Heart left ventricle (tissue), 16 donors: ENCODE measurements at places on chromosomes 12 and 14. TPM values are rescaled to one million over a fixed set of nuclear protein-coding genes. Genes with fewer than 3 reads are reported as not detected.

ZC2HC1C gene
- total RNA-seq = 6.3 TPM

STXBP6 gene
- total RNA-seq = 25.4 TPM

CMTM5 gene
- 0.75 TPM for total RNA-seq

- no peaks in the 10 kb centered on the region for H3K4me1 ChIP-seq
- no peaks in the 10 kb centered on the region for H3K27me3 ChIP-seq
- DNase-seq = no peak
- peak overlapping the region; percentile 13 for H3K27ac ChIP-seq
- peaks cover 88% of the 10 kb centered on the region for H3K36me3 ChIP-seq
These were observed 32.3 kb downstream of the PLEKHG3 start for GRCh38 chr14:64736271-64737169.

- H3K27me3 ChIP-seq = no peaks in the 10 kb centered on the region
- H3K4me3 ChIP-seq = no peak overlapping the region
- no peak overlapping the region for H3K27ac ChIP-seq
- DNase-seq = no peak
These were observed 114.2 kb upstream of the ARHGAP5 start for GRCh38 chr14:31962920-31963319.

KLHL33 gene
- total RNA-seq = 0.58 TPM

GRCh38 chr14:91729756-91730155 is 2.1 kb downstream of the CATSPERB start:
- DNase-seq = no peak
- H3K4me3 ChIP-seq = no peak overlapping the region
- no peaks in the 10 kb centered on the region for H3K4me1 ChIP-seq
- no peaks in the 10 kb centered on the region for H3K27me3 ChIP-seq
- no peaks in the 10 kb centered on the region for H3K36me3 ChIP-seq
- H3K27ac ChIP-seq = no peak overlapping the region

- DNase-seq = no peak
- H3K4me3 ChIP-seq = no peak overlapping the region
- H3K4me1 ChIP-seq = no peaks in the 10 kb centered on the region
- no peaks in the 10 kb centered on the region for H3K27me3 ChIP-seq
- H3K27ac ChIP-seq = no peak overlapping the region
These were observed 96.2 kb downstream of the KICS2 start for GRCh38 chr12:64125913-64126312.

SNRPF gene
- total RNA-seq = 2.5 TPM

SRGAP1 gene
- 4.4 TPM for total RNA-seq

MYH6 gene
- 3,241 TPM for total RNA-seq

NCOR2 gene
- 132 TPM for total RNA-seq

DNA sequence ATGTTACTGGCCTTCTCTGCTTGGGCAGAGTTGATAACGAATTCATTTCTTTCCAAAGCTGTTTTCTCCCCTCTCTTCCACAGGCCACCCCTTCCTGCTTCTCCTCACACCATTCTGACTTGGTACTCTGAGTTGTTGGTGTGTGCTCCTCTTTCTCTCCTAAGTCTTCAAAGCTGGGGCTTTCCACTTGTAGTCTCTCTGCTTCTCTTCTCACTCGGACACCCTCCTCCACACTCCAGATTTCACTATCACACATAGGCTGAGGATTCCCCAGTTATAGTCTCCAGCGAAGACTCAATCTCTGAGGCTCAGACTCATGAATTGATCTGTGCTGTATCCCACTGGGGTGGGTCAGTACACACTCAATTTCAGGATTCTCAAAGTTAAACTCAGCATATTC is 201.0 kb downstream of the SSPN start:
- H3K36me3 ChIP-seq = peaks cover 60% of the 10 kb centered on the region
- no peak overlapping the region for H3K27ac ChIP-seq
- DNase-seq = no peak
- no peak overlapping the region for H3K4me3 ChIP-seq
- H3K27me3 ChIP-seq = no peaks in the 10 kb centered on the region
- H3K4me1 ChIP-seq = no peaks in the 10 kb centered on the region

C14orf132 gene
- 0.89 TPM for total RNA-seq

DNA sequence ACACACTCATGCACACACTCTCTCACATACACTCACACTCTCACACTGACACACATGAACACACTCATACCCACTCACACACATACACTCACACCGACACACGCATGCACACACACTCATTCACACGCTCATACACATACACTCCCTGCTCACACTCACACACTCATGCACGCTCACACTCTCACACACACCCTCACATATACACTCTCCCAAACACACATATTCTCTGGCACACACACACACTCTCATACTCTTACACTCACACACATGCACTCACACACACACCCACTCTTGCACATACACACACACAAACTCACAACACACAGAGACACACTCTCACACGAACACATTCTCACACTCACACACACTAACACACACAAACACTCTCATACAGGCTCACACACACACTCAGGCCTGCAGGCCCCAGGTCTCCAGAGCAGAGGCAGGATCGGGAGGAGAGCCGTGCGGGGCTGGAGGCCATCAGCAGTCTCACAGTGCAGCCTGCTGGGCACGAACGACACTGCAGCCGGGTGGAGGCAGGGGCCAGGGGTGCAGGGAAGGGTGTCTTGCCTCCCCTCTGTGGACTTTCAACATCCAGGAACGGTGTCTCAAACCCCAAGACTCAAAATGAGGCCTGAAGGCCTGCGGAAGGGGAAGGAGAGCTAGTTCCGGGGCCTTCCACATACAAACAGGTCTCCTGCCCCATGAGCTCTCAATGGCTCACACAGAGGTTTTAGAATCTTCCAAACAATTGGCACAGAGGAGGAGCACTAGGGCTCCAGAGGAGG is 148.7 kb downstream of the ANO2 start:
- no peak overlapping the region for H3K4me3 ChIP-seq
- DNase-seq = peak; percentile 30
- no peaks in the 10 kb centered on the region for H3K4me1 ChIP-seq
- H3K27me3 ChIP-seq = no peaks in the 10 kb centered on the region
- H3K36me3 ChIP-seq = peaks cover 4% of the 10 kb centered on the region

GRCh38 chr12:91636721-91637120 is 454.1 kb upstream of the DCN start:
- H3K4me1 ChIP-seq = no peaks in the 10 kb centered on the region
- no peak for DNase-seq
- no peaks in the 10 kb centered on the region for H3K27me3 ChIP-seq
- no peaks in the 10 kb centered on the region for H3K36me3 ChIP-seq
- no peak overlapping the region for H3K27ac ChIP-seq
- H3K4me3 ChIP-seq = no peak overlapping the region

DNA sequence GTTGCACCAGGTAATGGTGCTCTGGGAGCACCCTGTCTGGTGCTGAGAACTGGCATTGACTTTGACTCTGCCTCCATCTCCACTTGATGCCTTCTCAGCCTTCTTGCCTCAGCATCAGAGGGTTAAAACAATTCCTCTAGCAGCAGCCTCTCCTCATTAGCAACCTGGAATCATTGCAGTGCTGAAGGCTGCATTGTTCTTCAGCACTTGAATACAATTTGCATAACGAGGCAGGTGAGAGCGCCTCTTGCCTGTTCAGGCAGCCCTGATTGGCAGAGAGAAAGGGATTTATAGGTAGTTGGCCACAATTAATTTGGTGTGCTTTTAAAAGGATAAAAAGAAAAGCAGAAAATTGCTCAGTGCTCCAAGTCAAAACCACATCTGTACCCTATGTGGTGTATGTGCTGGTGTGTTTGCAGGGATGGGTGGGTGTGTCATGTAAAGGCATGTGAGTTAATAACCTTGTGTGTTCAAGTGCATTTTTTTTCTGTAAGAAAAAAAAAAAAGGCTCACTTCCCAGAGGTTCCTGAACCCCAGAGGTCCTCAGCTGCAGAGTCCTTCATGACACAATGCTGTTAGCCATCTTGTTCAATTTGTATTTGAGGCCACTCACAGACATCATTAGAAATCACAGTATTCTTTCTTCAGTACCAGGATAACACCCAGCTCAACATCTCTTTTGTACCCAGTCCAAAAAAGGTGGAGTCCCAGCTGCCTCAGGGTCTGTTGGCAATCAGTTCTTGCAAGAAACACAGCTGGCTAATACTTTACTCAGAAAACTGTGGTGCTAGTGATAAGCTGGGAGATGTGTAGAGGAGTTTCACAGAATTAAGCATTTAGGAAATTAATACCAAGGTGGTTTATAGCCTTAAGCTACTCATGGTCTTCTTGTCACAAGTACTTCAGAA is 385.6 kb downstream of the GRIN2B start:
- H3K4me1 ChIP-seq = no peaks in the 10 kb centered on the region
- no peak overlapping the region for H3K4me3 ChIP-seq

GRCh38 chr12:12901158-12901791 is 9.9 kb downstream of the GPRC5A start:
- no peaks in the 10 kb centered on the region for H3K36me3 ChIP-seq
- no peaks in the 10 kb centered on the region for H3K27me3 ChIP-seq
- H3K4me1 ChIP-seq = no peaks in the 10 kb centered on the region

DNA sequence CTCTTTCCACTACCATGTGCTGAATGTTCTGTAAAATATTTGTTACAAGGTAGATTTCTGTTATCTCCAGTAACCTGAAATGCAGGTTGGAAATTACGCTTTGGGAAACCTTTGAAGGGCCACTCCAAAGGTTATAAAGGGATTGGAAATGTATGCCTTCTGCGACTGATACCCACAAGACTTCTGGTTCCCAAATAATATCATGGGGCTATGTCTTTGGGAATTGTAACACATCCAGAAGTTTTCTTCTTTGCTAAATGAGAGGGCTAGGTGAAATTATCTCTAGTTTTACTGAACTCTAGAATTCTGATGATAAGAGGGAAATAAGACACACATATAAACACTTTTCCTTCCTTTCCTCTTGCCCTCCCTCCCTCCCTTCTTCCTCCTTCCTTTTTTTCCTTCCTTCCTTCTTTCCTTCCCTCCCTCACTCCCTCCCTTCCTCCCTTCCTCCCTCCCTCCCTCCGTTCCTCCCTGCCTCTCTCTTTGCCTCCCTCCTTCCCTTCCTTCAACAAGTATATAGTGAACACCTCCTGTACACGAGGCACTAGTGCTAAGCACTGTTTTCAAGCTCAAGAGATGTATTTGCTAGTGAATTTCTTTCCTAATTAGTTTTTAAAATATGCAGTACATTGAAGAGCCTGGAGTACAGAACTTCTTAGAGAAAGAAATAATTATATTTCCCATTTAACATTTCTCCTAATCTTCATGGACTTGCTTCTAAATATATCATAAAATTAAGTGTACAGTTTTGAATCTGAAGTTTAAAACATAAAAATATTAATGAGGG is 10.1 kb downstream of the HMGA2 start:
- no peaks in the 10 kb centered on the region for H3K27me3 ChIP-seq
- no peaks in the 10 kb centered on the region for H3K4me1 ChIP-seq
- DNase-seq = no peak
- no peaks in the 10 kb centered on the region for H3K36me3 ChIP-seq

SEL1L gene
- total RNA-seq = 82.0 TPM

DNA sequence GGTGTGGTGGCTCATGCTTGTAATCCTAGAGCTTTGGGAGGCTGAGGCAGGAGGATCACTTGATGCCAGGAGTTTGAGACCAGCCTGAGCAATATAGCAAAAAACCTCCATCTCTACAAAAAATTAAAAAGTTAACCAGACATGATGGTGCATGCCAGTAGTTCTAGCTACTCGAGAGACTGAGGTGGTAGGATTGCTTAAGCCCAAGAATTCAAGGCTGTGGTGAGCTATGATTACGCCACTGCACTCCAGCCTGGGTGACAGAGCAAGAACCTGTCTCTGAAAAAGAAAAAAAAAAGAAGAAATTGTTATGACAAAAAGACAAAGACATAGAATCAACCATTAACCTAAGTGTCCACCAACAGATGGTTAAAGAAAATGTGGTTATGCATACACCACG is 2.1 kb upstream of the ATP23 start:
- H3K27ac ChIP-seq = no peak overlapping the region
- peaks cover 41% of the 10 kb centered on the region for H3K4me1 ChIP-seq
- no peaks in the 10 kb centered on the region for H3K27me3 ChIP-seq
- H3K36me3 ChIP-seq = no peaks in the 10 kb centered on the region
